ENCODE measurements at places on chromosomes 7 and 10. TPM values are rescaled to one million over a fixed set of nuclear protein-coding genes. Genes with fewer than 3 reads are reported as not detected.
A peak's percentile ranks its signal among the peaks of the same experiment; 100 is the strongest.

The PMS2 gene
- total RNA-seq = 12.3 TPM

The OR2A5 gene
- total RNA-seq = not detected

The GIMAP1 gene
- 7.4 TPM for total RNA-seq

The LIPA gene
- total RNA-seq = 41.6 TPM

The MTURN gene
- 156 TPM for total RNA-seq

The ANKRD16 gene
- total RNA-seq = 21.6 TPM

The IDE gene
- total RNA-seq = 15.1 TPM

The VAX1 gene
- total RNA-seq = not detected

GRCh38 chr7:4107839-4108238 lies 574.3 kb upstream of the FOXK1 start:
- H3K36me3 ChIP-seq = no peaks in the 10 kb centered on the region
- no peaks in the 10 kb centered on the region for H3K27me3 ChIP-seq
- no peak overlapping the region for H3K27ac ChIP-seq
- no peaks in the 10 kb centered on the region for H3K4me1 ChIP-seq
- no peak overlapping the region for H3K4me3 ChIP-seq

GRCh38 chr7:70829221-70830059 lies 302.5 kb upstream of the GALNT17 start:
- no peaks in the 10 kb centered on the region for H3K4me1 ChIP-seq
- H3K36me3 ChIP-seq = no peaks in the 10 kb centered on the region
- H3K4me3 ChIP-seq = no peak overlapping the region
- no peaks in the 10 kb centered on the region for H3K27me3 ChIP-seq

DNA sequence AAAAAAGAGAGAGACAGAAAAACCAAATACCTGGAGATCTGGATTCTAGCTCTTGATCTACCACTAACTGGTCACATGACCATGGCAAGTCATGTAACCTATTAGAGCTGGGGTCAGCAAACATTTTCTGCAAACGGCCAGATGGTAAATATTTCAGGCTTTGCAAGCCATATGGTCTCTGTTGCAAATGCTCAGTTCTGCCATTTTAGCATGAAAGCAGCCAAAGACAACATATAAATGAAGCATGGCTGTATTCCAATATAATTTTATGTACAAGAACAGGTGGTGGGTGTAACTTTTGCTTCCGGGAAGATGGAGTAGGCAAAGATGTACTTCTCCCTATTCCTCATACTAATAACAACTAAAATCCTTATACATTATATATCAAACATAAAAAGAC lies 6.7 kb downstream of the FRA10AC1 start:
- H3K4me3 ChIP-seq = no peak overlapping the region
- peaks cover 35% of the 10 kb centered on the region for H3K4me1 ChIP-seq
- no peaks in the 10 kb centered on the region for H3K27me3 ChIP-seq
- DNase-seq = no peak
- no peaks in the 10 kb centered on the region for H3K36me3 ChIP-seq

- no peaks in the 10 kb centered on the region for H3K27me3 ChIP-seq
- no peak overlapping the region for H3K4me3 ChIP-seq
- H3K4me1 ChIP-seq = no peaks in the 10 kb centered on the region
- DNase-seq = no peak
Measured at GRCh38 chr7:69067397-69067796, 530.9 kb upstream of the AUTS2 start.

DNA sequence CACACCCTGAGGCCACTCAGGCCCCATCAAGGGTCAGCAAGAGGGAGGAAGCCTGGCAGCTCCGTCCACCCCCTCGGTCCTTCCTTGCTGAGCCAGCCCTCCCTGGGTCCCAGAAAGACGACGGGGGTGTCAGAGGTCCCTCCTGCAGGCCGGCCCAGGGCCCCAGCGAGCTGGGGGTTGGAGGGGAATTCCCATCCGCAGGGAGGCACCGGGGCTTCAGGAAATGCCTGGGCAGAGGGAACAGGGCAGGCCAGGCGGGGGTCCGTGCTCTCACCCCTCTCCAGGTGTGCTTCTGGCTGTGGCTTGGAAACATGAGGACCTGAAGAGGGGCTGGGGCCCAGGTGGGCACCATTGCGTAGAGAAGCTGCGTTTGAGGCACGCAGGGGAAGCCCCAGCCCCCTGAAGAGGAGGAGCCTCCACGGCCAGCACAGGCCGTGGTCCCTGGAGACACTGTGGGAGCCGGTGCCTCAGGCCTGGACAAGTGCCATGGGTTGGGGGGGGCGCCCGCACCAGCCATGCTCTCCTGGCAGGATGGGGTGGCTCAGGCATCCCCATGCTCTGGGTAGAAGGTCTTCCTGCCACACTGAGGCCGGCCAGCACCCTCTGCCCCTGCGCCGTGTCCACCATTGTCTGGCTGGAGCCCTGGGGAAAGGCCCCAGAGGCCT lies 66.7 kb downstream of the PDGFA start:
- no peak overlapping the region for H3K4me3 ChIP-seq
- peaks cover 24% of the 10 kb centered on the region for H3K27me3 ChIP-seq
- DNase-seq = no peak
- H3K27ac ChIP-seq = no peak overlapping the region
- no peaks in the 10 kb centered on the region for H3K36me3 ChIP-seq

DNA sequence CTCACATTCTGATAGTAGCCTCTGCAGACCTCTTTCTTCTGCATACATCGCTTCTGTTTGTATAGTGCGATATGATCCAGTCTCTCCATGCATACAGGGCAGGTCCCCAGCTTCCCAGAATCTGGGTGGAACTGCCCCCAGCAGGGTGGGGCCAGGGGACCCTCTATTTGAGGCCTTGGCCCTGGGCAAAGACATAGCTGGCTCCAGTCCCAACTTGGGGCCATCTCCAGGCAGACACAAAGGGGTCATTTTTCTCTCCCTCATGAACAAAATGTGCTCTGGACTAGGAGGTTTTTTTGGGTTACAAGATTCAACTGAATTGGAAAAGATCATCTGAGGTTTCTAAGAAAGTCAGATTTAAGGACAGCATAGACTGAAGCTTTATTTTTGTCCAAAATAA lies 21.1 kb upstream of the HSPA12A start:
- H3K36me3 ChIP-seq = no peaks in the 10 kb centered on the region
- H3K4me1 ChIP-seq = no peaks in the 10 kb centered on the region
- H3K27me3 ChIP-seq = no peaks in the 10 kb centered on the region
- DNase-seq = no peak

DNA sequence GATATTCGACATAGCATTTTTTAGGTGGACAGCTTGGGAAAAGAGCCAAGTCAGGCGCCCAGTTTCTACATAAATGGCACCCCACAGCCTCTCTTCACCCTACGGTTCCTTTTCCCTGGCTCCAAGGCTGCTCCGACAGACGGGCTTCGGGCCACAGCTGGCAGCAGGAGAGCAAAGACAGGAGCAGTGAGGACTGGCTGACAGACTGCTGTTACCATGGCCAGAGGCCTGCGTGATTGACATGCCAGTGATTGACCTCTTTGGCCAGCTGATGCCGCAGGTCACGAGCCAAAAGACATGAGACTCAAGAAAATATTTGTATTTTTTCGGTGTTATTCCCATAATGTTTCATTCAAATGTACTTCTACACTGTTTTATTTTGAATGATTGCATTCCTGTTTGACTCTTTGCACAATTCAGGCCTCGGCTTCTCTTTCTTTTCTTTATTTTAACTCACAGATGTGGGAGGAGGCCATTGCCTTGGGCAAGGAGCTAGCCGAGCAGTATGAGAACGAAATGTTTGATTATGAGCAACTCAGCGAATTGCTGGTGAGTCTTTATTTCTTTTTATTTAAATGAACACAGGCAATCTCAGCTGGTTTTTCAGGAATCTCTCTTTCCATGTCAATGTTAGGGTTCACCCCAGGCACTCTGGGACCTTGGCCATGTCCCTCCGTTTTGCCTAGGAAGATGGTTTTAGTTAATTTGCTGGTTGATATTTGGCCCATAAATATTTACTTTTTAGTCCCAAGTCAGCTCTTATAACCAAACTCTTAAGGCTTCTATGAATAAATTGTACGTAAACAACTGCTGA lies 146.3 kb upstream of the NPS start:
- H3K27me3 ChIP-seq = no peaks in the 10 kb centered on the region
- H3K4me1 ChIP-seq = no peaks in the 10 kb centered on the region
- H3K36me3 ChIP-seq = peaks cover 51% of the 10 kb centered on the region
- no peak overlapping the region for H3K4me3 ChIP-seq
- H3K27ac ChIP-seq = peak overlapping the region; percentile 50
- DNase-seq = no peak

GRCh38 chr10:69744971-69745370 lies 56.7 kb upstream of the COL13A1 start:
- H3K27me3 ChIP-seq = no peaks in the 10 kb centered on the region
- no peak for DNase-seq
- H3K27ac ChIP-seq = no peak overlapping the region
- no peaks in the 10 kb centered on the region for H3K36me3 ChIP-seq
- no peaks in the 10 kb centered on the region for H3K4me1 ChIP-seq
- no peak overlapping the region for H3K4me3 ChIP-seq

DNA sequence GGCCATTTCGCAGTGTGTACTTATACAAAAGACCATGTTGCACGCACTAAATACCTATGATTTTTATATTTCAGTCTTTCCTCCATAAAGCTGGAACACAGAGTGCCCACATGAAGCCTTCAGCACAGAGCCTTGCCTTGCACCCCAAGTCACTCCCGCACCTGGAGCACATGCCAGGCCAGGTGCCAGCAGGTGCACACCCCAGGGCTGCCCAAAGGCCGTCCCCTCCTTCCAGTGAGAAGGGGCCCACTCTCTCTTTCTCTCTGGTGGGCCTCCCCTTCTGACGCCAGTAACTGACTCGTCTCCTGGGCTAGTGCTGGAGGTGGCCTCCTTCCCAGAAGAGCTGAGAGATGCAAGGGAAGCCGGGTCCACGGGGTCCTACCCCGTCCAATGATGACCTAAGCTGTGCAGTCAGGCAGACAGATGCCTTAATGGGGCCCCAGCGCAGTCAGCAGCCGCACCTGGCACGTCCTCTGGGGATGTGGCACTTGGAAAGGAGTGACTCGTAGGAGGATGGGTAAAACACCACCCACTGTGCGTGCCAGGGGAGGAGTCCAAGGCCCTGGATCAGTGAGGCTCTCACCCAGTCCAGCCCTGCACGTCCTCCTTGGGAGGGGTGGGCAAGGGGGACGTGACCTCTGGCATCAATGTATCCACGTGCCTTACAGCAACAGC lies 17.7 kb upstream of the SHH start:
- no peak for DNase-seq
- H3K36me3 ChIP-seq = no peaks in the 10 kb centered on the region
- H3K4me1 ChIP-seq = no peaks in the 10 kb centered on the region
- no peak overlapping the region for H3K4me3 ChIP-seq
- H3K27me3 ChIP-seq = no peaks in the 10 kb centered on the region

GRCh38 chr7:107998150-107998549 lies 4.8 kb downstream of the LAMB1 start:
- H3K27me3 ChIP-seq = no peaks in the 10 kb centered on the region
- H3K4me3 ChIP-seq = no peak overlapping the region
- H3K36me3 ChIP-seq = peaks cover 19% of the 10 kb centered on the region
- H3K27ac ChIP-seq = no peak overlapping the region
- peaks cover 36% of the 10 kb centered on the region for H3K4me1 ChIP-seq
- DNase-seq = no peak

DNA sequence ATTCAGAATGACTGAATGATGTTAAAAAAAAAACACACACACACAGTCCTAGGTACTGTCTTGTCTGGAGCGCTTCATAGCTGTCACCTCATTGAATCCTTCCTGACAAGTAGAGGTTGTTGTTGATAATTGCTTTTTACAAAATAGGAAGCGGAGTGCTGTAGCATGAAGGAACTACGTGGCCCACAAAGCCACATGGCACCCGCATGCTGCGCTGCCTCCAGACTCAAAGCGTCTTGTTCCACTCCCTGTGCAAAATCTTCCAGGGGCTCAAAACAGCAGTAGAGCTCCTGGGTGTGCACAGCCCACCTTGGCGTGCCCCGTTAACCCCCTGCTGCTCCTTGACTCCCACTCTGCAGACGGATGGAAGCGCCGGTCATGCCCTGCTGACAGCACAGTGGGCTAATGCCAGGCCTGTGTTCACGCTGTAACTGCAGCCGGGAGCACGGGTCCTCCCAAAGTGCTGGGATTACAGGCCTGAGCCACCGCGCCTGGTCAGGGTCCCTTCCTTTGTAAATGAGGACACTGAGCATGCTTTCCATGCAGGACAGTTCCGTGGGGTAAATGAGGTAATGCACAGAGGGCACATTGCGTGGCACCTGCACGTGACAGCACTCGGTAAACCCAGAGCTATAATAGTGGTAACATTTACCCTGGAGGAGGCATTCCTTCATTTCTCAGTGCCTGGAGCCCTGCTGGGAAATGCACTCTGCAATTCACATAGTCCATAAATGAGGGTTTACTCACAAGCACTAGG lies 91.1 kb upstream of the GNA12 start:
- no peaks in the 10 kb centered on the region for H3K4me1 ChIP-seq
- no peak for DNase-seq
- no peaks in the 10 kb centered on the region for H3K36me3 ChIP-seq
- no peak overlapping the region for H3K4me3 ChIP-seq
- H3K27me3 ChIP-seq = no peaks in the 10 kb centered on the region

GRCh38 chr7:88771417-88771816 lies 11.9 kb downstream of the ZNF804B start:
- H3K27ac ChIP-seq = no peak overlapping the region
- H3K27me3 ChIP-seq = no peaks in the 10 kb centered on the region
- no peak for DNase-seq

DNA sequence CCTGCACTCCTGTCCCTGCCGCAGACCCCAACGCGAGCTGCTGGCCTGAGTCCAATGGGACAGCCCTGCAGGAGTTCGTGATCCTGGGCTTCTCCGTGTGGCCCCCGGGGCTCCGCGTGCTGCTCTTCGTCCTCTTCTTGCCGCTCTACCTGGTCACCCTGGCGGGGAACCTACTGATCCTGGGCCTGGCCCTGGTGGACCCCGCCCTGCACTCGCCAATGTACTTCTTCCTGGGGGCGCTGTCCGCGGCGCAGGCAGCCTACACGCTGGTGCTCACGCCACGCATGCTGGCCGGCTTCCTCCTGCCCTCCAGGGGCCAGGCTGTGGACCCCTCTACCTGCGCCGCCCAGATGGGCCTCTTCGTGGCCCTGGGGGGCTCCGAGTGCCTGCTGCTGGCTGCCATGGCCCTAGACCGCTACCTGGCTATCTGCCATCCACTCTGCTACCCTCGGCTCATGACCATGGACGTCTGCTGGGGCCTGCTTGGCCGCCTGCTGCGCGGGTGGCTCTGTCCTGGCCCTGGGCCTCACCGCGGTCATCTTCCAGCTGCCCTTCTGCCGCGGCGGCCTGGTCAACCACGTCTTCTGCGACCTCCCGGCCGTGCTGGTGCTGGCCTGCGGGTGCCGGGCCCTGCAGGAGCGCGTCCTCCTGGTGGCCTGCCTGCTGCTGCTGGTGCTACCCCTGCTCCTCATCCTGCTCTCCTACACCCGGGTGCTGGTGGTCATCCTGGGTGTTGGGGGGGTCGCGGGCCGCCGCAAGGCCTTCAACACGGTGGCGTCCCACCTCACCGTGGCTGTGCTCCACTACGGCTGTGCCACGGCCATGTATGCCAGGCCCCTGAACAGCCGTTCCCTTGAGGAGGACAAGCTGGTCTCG lies 71.7 kb downstream of the RBAK start:
- H3K27ac ChIP-seq = no peak overlapping the region
- no peaks in the 10 kb centered on the region for H3K36me3 ChIP-seq
- H3K4me3 ChIP-seq = no peak overlapping the region
